ENCODE measurements at places on chromosomes 6 and 20.

DNA sequence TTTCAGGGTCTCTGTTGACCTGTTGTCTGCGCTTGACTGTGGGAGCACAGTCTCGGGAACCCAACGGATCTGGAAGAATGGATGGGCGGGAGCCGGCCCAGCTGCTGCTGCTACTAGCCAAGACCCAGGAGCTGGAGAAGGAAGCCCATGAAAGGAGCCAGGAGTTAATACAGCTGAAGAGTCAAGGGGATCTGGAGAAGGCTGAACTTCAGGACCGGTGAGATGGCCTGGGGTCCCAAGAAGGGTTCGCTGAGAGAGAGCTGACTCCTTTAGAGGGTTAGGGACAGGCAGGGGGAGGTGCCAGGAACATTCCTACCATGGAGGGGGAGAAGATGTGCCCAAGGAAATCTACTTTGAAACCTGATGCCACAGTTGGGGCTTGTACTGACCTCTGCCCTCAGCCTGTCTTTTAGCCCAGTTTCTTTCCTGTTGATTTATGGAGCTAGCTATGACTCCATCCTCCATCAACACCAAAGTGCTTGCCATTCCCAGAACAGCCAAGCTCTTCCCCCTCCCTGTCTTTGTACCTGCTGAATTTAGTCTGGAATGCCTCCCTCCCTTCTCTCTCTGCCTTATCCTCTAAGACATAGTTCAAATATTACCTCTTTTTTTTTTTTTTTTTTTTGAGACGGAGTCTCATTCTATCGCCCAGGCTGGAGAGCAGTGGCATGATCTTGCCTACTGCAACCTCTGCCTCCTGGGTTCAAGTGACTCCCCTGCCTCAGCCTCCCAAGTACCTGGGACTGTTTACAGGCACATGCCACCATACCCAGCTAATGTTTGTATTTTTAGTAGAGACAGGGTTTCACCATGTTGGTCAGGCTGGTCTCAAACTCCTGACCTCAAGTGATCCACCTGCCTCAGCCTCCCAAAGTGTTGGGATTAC is 12.2 kb downstream of the CEP250 start:
- no peak for DNase-seq

GRCh38 chr20:62768551-62769287 is 27.6 kb upstream of the MRGBP start:
- no peak for DNase-seq

DNA sequence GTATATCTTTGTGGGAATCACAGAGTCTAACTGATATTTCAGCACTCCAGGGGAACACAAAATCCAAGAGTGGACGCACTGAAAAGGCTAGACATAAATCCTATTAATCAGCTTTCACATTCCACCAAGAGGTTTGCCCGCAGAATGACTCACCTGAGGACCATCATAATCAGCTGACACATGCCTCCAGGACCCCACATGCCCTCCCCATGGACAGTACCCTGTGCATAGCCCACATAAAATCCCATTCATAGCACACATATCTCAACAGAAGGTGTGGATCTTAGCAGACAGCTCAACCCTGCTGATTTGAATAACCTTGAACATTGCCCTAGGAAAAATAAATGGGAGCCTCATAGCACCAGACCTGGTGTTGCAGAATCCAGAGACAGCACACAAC is 246.8 kb upstream of the TENT5A start:
- DNase-seq: no peak

DNA sequence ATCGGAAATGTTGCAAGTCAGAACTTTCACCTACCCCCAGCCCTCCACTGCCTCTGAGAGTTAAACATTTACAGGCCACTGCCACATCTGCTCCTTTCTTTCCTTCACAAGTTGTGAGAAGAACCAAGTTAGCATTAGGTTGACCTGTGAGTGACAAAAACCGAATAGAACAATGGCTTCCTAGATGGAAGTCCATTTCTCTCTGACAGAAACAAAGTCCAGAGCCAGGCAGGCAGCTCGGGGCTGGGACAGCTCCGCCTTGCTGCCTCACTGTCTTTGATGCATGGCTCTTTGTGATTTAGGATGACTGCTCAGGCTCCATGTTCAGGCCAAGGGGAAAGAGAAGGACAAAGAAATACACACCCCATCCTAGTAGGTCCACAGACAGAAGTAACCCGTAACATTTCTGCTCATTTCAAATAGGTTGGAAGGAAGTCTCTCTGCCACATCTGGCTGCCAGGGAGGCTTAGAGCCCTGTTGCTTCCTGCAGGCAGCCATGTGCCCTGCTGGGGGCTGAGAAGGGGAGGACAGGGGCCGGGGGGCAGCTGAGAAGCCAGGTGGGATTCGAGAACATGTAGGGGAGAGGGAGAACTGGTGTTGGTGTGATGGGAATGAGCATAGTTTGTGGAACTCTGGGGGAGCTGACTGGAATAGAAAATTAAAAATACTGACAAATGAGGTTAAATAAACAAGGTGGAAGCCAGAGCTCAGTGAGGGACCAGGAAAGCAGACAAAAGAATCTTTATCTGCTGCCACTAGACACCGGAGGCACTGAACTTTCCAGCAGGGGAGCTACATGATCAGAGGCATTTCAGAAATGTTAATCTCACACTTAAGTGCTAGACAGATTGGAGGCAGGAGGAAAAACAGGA is 19.5 kb upstream of the IER3 start:
- DNase-seq: no peak

GRCh38 chr20:32031007-32031958 is 20.8 kb upstream of the HCK start:
- peak; percentile 83 for DNase-seq

All from NCI-H2171 (cell line).